ENCODE measurements at places on chromosomes 16 and 17. TPM values are rescaled to one million over a fixed set of nuclear protein-coding genes. Genes with fewer than 3 reads are reported as not detected.
A peak's percentile ranks its signal among the peaks of the same experiment; 100 is the strongest.

Gene TBC1D3C
- not detected for total RNA-seq

Gene WSCD1
- not detected for total RNA-seq

Gene SCN4A
- total RNA-seq = 0.05 TPM

Gene KDM6B
- total RNA-seq = 121 TPM

Gene SPATA33
- 14.6 TPM for total RNA-seq

Gene FBXL16
- 6.8 TPM for total RNA-seq

DNA sequence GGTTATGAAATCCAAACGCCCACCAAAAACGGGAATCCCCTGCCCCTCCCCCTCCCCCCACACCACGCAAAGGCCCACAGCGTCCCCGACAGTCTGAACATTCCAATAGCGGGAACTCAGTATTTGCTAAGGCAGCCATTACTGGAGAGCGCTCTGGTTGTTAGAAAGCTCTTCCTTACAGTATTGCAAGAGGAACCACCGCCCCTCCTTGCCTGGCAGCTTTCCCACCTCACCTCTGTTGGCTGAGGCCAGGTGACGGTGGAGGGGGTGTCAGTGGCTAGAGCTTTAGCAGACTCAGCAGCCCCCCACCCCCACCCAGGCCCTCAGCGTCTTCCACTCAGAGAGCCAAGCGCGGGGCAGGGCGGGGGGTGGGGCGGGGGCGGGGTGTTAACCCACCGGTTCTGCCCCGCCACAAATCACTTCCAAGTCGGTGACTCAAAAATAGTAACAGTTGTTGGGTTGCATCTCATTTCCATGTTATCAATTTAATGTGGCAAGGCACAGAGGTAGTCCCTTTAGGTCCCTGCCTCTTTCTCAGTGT lies 2.2 kb upstream of the PLEKHH3 start:
- peak; percentile 79 for DNase-seq

DNA sequence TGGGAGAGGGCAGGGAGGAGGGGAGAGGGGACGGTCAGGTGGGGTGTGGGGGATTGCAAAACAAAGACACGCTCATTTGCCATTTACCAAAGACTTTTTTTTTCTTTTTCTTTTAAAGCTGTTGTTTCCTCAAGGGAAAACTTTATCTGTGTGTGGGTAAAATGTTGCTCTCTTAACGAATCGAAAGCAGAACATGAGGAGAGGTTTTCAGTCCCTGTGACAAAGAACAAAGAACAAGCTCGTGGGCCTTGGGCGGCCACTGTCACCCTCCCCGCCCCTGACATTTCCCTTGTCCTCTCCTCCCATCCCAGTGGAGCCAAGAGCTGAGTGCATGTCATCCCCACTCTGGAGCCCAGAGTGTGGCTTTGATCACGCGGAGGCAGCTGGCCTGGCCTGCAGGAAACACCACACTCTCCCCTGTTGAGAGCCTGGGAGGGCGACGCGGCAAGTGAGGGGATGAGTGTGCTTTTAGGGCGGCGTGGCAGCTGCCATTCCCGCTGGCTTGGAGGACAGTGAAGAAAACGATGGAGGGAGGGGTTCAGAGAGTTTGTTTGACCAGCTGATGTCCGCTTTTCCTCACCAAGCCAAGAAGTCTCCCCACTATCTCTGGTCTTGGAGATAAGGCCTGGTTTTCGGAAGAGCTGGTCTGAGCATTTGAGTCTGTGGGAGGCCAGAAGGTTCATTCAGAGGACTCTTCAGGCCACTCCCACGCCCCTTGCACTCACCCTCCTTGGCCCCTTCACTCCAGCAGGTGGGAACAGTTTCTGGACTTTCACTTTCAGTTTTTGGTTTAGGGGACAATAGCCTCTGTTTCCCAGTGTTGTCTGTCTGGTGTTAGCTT lies 11.4 kb downstream of the CCR7 start:
- DNase-seq = peak; percentile 77

DNA sequence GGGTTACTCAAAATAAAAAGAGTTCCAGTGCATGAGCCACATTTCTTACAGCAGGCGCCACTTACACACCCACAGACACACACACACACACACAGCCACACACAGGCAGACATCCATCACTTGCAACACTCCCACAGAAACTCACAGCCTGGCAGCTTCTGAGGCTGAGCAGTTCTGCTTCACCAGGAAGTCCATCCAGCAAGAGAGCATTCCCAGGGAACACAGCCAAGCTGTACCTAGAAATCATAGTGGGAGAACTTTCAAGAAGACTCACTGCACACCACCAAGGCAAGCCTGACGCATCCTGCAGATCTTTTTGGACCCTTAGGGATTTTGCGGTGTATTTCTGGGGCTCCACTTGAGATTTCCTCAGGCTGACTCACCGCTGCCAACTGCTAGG lies 140.9 kb upstream of the WSB1 start:
- no peak for DNase-seq

- DNase-seq = peak; percentile 65
These were observed 122.4 kb upstream of the NUDT7 start for GRCh38 chr16:77599793-77600415.

DNA sequence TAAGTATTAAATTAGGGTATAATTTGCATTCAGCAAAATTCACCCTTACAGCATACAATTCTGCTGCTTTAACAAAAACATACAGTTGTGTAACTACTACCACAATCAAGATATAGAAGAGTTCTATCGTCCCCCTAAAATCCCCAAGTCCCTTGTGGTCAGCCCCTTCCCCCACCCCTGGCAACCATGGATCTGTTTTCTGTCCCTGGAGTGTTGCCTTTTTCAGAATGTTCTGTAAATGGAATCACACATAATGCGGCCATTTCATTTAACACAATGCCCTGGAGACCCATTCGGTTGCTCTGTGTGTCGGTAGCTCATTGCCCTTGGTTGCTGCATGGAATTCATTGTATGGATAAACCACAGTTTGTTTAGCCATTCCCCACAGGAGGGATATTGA lies 190.2 kb downstream of the IRX5 start:
- DNase-seq = no peak

DNA sequence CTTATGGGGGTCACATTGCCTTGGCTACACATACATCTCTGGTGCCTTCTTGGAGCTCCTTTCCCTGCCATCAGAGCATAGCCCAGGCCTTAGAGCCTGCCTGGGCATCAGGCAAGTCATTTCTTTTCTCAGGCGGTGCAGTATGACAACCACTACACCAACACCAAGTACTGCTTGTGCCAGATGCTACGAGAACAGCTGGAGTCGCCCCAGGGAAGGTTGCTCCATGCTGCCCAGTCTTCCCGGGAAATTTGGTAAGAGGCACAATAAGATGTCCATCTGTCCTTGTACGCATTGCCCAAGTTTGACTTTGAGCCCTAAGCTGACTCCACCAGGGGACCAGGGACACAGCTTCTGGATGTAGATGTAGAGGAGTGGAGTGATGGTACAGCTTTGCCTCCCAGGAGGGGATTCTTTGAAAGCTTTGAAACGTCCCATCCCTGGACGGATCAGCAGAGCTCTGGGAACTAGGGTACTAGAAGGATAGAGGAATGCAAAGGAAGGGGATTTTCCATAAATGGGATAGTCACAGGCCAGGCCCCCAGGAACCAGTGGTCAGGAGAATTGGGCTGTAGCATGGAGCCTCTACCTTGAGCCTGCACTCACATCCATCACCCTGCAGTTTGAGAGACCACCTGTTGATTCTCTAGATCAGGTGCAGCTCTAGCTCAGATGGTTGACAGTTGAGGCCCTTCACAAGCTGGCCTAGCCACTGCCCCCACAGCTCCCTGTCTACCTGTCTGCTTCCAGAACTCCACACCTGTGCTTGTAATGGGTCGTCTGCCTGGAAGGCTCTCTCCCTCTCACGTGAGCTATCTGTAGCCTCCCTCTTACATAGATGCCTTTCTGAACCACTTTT lies 11.0 kb upstream of the NFATC3 start:
- DNase-seq = peak; percentile 60

DNA sequence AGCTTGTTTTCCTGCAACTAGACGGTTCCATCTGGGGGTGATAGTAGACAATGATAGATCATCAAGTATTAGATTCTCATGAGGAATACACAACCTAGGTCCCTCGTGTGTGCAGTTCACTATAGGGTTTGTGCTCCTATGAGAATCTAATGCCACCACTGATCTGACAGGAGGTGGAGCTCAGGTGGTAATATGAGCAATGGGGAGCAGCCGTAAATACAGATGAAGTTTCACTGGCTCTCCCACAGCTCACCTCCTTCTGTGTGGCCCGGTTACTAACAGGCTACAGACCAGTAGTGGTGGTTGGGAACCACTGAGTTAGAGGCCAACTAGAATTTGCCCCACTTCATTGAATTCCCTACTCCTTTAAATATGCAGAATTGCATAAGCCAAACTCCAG lies 147.5 kb upstream of the HSBP1 start:
- DNase-seq = no peak

DNA sequence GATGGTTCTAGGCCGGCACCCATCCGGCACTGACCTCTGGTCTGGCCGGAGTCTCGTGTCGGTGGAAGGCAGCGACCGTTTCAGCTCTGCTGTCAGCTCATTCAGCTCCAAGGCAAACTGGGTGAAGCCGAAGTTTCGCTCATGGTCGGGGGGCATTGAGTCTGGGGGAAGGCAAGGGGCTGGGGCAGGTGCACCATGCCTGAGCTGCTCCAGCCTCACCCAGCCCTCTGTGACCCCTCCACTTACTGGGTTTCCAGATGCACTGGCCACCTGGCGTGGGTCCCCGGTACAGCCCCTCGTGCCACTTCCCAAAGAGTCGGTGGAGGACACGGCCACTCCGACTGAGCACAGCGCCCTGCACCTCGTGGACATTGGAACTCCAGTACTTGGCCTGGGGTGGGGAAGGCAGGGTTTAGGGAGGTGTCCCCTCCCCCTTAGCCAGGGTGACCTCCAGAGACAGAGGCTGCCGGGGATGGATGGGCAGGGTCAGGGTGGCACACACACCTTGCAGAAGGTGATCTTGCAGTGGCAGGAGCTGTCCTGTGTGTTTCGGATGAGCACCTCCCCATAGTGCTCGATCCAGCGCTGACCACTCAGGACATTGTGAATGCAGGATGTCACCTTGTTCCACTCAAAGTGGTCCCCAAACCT lies 12.6 kb downstream of the OSBPL7 start:
- DNase-seq = no peak

DNA sequence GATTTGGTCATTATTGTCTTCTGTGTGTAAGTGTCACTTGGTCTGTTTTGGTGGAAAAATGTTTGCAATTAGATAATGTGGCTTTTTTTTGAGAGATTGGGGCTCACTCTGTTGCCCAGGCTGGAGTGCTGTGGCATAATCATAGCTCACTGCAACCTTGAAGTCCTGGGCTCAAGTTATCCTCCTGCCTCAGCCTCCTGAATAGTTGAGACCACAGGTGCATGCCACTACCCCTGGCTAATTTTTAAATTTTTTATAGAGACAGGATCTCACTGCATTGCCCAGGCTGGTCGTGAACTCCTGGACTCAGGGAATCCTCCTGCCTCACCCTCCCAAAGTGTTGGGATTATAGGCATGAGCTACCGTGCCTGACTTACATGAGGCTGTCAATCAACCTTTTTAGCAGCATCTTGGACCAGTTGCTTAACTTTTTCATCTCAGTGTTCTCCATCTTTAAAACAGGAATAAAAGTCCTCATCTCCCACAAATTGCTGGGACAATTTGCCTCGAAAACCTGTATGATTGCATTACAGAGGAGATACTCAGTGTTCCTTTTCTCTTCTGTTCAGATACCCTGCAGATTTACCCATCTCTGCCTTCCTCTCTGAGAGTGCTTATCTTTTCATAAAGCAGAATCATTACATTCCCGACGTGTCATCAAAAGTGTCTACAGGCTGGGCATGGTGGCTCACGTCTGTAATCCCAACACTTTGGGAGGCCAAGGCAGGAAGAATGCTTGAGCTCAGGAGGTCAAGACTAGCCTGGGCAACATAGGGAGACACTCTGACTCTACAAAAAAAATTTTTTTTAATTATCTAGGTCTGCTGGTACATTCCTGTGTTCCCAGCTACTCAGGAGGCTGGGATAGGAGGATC lies 19.1 kb downstream of the ACSF2 start:
- DNase-seq = no peak

- no peak for DNase-seq
These were observed 59.8 kb downstream of the PGS1 start for GRCh38 chr17:78438271-78438691.

DNA sequence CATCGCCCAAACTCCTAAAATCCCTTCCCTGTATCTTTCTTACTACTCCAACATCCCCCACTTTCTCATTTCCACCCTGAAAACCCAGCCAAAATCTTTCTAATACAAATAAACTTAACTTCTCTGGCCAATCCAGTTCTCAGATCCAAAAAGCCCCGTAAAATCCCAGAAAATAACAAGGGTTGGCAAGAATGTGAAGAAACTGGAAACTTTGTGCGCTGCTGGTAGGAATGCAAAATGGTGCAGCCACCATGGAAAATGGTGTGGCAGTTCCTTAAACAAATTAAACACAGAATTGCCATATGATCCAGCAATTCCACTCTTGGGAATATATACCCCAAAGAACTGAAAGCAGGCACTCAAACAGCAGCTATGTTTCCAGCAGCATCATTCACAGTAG lies 24.1 kb downstream of the LRRC75A start:
- DNase-seq = no peak

DNA sequence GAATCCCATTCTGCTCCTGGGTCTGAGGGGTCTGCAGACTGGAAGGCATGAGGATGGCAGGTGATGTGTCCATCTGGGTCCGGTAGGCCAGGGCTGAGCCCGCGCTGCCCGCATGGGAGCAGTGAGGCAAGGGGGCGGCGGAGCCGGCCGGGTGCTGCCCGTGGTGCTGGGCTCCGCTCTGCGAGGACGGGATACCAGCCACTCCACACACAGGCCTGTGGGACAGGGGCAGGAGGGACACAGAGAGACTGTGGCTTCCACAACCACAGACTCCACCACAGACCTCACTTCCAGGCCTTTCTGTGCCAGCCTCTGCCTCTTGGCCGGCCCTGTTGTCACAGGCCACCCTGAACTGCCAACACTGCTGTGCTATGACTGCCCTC lies 25.4 kb downstream of the MAP1LC3B start:
- DNase-seq = no peak

GRCh38 chr17:71107136-71107535 lies 937.8 kb downstream of the KCNJ2 start:
- no peak for DNase-seq

GRCh38 chr17:17484451-17484899 lies 7.7 kb downstream of the MED9 start:
- no peak for DNase-seq

GRCh38 chr17:6716736-6717135 lies 3.6 kb upstream of the SLC13A5 start:
- DNase-seq = no peak

- DNase-seq = no peak
These were observed 5.7 kb downstream of the CANT1 start for GRCh38 chr17:79003661-79004411.

- DNase-seq = no peak
These were observed 82.8 kb downstream of the MYH13 start for GRCh38 chr17:10290041-10290440.
